Parietal lobe (tissue), 2 donors: ENCODE measurements at places on chromosomes 2 and 18. TPM values are rescaled to one million over a fixed set of nuclear protein-coding genes. Genes with fewer than 3 reads are reported as not detected.

The DPP10 gene
- 101 TPM for total RNA-seq

The CSRNP3 gene
- total RNA-seq = 254 TPM

The SCYGR7 gene
- total RNA-seq = not detected

The PDCL3 gene
- 10.6 TPM for total RNA-seq

The LYG2 gene
- not detected for total RNA-seq
